ENCODE measurements at places on chromosomes 12 and 14.

- peak; percentile 53 for DNase-seq
Observed at GRCh38 chr14:65206448-65207096, 104.3 kb upstream of the MAX start.

DNA sequence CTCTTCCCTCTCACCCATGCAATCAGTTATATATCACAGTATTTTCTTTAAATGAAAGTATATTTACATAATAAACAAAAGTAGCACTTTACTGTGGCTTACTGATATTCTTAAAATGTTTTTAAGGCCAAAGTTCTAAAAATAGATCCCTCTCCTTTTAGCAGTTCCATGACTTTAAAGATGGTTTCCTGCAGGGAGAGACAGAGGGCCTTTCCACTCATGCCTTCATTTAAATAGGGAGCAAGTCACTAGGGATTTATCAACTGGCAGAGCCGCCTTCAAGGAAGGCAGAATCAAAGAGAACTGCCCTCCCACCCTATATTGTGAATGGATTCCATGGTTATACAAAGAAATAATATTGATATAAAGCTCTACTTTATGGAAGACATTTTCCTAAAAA is 55.5 kb downstream of the DUSP16 start:
- no peak for DNase-seq

DNA sequence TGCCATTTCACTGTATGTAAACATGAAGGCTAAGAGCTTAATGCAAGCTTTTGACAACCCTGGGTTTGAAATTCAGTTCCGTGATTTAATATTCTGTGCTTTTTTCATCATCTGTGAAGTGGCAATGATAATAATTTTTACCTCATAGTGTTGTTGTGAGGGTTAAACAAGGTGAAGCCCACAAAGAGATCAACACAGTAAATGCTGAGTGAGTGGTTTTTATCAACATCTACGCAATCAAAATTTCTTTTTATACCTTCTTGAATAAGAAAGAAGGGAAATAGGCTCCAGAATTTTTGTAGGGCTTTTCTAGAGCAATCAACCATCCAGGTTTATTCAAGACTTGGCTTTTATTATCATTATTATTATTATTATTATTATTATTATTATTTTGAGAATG is 490.8 kb downstream of the SOX5 start:
- DNase-seq, result no peak

DNA sequence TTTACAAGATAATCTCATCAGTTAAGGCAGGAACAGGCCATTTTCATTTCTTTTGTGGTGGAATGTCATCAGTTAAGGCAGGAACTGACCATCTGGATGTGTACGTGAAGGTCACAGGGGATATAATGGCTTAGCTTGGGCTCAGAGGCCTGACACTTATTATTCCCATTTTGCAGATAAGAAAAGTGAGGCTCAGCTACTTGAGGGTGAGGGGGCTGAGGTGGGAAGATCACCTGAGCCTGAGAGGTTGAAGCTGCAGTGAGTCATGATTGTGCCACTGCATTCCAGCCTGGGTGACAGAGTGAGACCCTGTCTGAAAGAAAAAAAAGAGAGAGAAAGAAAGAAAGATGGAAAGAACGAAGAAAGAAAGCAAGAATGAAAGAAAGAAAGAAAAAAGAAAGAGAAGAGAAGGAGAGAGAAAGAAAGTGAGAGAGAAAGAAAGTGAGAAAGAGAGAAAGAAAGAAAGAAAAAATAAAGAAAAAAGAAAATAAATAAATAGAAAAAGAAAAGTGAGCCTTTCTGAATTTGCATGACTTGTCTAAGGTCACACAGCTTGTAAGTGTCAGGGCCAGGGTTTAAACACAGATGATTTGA is 142.0 kb downstream of the TMEM30B start:
- DNase-seq, result no peak

DNA sequence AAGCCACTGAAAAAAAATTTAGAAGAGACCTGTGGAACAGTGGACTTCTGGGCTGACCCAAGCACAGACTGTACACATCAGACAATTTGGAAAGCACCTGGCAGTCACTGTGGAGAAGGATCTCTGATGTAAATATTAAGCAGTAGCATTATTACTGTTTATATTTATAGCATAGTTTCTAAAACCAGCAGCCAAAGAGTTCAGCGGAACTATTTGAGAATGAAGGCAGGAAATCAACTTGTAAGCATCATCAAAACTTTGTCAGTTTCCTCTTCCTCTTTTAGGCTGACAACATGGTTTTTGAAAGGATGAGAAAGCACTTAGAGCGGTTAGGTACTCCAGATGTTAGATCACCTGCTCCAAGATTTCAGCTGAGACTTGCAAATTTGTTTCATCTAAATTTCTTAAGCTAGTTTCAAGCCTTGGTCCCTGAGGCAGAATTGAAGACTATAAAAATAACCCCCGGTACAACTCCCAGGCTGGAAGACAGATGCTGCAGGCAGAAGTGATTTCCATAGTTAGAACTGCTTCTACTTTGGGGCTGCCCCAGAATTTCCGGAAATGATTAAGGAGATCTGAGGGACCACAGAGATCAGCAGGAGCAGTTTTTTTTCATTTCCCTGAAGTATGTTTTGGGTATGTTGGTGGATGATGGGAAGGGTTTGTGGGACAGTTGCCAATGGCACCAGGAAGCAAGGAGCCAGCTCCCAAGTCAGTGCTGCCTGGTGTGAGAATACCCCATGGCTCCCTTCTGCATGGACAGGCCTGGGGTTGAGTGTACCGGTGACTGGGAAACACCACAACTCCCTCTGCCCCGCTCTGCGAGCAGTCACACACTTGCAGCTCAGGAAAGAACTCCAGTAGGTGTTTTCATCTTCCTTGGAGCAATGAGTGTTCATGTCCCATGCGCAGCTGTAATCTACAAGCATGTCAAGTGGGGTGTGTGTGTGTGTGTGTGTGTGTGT is 354.5 kb downstream of the NUAK1 start:
- DNase-seq, result no peak
